SHP77 (cell line): ENCODE measurements at places on chromosomes 7 and 10.

DNA sequence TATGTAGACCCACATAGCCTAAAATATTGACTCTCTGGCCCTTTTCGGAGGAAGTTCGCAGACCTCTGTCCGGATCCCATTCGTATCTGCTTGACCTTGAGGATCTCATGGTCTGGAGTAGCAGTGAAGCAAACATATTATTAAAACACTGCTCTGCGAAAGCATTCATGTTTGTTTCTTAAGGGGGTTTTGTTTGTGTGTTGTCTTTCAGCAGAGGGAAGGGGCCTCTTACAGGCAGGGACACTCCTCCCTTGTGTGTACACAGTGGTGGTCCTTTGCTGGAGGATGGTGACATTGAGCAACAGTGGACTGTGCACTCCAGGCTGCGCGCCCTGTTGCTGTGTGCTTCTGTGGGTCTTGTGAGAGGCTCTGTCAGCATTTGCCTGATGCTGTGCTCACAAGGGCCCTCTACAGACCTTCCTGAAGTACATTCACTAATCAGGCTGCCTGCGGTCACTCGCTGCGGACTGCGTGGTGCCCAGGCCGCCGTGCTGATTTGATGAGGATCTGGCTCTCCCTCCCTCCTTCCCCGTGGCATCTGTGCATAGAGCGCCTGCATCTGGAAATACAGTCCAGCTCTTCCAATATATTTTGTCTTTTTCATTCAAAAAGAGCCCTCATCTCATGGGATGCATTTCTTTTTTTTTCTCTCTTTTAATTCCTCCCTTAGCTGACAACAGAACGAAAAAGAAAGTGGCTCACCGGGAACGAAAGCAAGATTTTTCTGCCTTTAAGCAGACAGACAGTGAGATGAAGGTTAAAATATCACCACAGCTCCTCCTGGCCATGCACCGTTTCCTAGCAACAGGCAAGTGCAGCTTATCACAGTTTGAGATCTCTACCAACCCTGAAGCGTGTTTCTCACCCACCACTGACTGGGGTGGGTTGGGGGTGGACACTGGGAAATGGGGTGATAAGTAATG, 135.8 kb downstream of the CNNM2 start:
- DNase-seq: peak; percentile 83

- DNase-seq: no peak
These were observed 193.8 kb upstream of the PHYHIPL start for GRCh38 chr10:58982470-58983239.

GRCh38 chr7:50197549-50197948, 104.5 kb upstream of the ZPBP start:
- DNase-seq: peak; percentile 78

DNA sequence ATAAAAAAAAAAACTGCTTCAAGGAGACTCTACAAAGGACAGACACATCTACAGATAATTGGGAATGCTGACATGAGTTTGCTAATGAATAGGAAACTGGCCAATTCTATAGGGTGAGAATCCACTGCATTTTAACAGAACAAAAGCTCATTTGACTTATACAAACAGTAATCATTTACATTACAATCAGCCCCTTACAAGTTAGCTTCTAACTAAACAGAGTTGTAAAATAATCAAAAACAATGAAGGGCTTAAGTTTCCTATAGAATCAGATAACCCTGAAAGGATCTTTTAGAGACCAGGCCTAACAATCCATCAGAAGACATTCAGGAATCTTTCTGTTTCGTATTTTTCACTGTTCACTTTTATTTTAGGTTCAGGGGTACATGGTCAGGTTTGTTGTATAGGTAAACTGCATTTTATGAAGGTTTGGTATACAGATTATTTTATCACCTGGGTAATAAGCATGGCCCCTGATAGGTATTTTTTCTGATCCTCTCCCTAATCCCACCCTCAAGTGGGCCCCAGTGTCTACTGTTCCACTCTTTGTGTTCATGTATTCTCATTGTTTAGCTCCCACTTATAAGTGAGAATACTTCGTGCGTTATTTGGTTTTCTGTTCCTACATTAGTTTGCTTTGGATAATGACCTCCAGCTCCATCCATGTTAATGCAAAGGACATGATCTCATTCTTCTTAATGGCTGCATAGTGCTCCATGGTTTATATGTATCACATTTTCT, 131.3 kb upstream of the NOBOX start:
- DNase-seq: no peak

DNA sequence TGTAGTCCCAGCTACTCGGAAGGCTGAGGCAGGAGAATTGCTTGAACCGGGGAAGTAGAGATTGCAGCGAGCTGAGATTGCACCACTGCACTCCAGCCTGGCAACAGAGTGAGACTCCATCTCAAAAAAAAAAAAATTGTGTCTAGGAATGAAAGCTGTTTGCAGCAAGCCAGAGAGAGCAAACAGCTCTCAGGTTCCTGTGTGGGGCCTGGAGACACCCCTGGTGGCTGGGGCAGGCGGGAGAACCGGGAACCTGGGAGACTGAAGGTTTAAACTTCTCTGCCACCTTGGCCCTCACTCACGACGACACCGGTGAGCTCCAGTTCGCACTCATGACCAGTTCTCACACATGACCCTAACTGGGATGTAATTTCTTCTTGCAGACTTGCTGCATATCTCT, 13.2 kb upstream of the UNCX start:
- DNase-seq: no peak

DNA sequence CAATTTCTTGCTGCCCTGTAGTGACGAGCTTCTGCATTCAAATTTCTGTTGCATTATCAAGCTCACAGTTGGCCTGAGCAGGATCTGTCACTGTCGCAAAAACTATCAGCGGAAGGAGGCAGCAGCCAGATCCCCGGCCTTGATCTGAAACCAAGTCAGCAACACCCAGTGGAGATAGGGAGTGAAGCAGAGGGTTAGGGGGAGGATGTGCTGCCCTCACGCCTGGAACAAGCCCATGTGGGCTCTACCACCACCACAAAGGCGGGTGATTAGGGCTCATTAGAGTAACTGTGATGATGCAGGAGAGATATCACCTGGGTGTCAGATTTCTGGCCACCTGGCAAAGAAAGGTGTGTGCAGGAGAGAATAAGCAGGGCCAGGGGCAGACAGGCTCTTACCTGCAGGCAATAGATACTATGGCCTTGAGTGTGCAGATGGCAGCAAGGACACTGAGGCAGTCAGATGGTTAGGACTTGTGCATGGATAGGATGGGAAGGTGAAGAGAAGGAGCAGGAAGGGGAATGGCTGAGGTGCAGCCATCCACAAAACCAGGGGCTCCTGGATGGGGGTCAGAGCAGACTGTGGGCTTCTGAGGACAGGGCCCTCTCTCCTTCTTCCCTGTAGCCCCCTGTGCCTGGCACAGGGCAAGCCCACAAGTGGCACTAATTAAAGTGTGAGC, 417.3 kb downstream of the RPS24 start:
- DNase-seq: no peak

DNA sequence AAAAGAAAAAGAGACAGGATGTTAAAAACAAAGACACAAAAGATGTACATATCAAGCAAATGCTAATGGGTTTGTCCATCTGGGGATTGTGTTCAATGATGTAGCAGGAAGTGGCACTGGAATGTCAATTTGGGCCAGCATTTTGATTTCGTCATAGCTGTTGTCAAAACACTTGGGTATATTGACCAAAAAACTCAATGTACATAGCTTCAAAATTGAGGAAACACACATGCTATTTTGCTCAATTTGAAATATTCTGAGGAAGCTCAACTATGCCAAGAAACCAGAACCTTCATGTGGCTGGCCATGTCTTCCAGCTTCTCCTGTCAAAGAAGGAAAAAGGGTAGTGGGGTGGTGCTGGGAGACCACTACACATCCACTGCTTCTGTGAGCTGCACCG, 212.7 kb upstream of the GHITM start:
- DNase-seq: no peak

DNA sequence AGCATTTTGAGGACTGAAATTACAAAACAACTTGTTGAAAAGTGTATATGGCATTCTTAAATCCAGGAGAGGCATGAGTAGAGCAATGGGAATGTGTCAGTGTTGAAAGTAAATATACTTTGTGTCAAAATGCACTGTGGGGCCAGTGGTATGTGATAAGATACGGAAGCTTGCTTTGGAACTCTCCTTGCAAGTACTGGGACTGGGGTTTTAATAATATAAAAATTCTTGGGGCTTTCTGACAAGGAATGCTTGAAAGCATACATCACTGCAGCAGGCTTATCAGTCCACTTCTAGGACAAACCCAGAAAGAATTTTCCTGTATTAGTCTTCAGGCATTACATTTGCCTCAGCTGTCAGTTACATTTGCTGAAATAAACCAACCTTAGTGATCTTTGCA, 472.8 kb upstream of the FZD8 start:
- DNase-seq: no peak

DNA sequence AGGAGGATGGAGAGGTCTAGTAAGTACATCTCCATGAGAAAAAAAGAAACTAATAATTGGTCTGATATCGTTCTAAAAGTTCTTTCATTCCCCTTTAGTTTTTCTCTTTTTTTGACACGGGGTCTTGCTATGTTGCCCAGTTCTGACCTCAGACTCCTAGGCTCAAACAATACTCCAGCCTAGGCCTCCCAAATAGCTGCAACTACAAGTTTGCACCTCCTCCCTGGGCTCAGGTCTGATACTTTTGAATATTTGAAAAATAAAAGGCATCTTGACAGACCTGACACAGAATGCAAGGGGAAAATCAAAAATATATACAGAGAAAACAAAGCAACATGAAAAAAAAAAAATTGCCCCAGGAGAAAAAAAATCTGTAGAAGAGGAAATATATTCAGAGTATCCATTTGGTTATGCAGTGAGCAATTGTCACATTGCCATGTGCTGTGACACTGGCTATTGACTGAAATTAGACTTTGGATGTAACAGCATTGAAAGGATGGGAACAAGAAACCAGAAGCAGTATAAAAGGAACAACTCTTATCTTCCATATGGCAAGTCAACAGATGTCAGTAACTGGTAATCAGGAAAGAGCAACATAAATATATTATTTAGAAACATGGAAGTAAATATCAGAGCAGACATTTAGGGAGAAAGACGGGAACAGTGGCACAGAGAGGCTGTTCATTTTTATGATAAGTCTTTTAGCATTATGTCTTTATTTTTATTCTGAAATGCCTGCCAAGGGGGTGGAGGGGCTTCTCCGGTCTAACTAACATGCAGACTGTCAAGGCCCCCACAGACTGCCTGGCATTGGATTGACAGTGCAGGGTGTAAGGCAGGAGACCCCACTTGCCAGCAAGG, 408.4 kb downstream of the PARD3 start:
- DNase-seq: no peak

DNA sequence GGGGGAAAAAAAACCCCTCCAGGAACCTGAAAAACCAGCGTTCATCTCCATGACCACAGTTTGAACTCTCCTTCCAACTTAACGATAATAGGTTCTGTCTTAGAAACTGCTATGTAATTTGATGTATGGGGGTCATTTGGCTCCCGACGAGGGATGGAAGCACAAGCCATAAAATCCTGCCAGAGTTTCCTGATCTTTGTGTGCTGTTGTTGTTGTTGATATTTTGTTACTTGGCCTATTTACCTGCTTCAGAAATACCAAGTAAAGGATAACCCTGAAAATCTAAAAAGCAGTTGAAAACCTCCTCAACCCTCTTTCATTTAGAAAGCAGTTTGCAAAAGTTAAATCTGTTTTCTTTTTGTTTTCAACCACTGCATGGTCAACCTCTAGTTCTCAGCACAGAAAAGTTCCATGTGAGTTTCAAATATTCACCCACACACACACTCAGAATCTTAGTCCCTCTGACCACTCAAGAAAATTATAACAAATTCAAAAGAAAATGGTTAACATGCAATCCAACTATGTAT, 9.3 kb upstream of the HOXA2 start:
- DNase-seq: no peak
